ENCODE measurements at places on chromosomes 1 and 21.

GRCh38 chr1:39488793-39489566 is 2.5 kb upstream of the BMP8A start:
- no peak for DNase-seq

DNA sequence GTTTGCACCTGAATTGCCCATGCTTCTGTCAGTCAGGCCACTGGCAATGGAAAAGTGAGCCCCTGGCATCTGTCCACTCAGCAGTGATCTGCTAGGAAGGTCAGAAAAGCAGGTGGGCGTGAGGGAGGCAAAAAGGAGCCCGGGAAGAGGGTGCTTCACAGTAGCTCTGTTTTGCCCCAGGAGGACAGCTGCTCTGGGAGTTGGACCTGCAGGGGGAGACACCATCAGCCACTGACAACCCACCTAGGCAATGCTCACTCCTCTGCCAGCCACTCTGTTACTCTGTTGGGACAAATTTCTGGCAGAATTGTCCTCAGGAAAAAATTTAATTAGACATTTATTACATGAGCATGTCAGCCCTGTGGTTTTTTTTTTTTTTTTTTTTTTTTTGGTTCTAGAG is 146.4 kb downstream of the LRIG2 start:
- DNase-seq, result no peak

GRCh38 chr1:181318022-181318857 is 165.1 kb upstream of the CACNA1E start:
- no peak for DNase-seq

- DNase-seq, result no peak
These were observed 56.2 kb upstream of the EPS8L3 start for GRCh38 chr1:109819906-109820305.

GRCh38 chr1:5513846-5514526 is 478.2 kb downstream of the NPHP4 start:
- peak; percentile 63 for DNase-seq

GRCh38 chr1:60255565-60255964 is 182.0 kb upstream of the C1orf87 start:
- DNase-seq, result no peak

- DNase-seq, result peak; percentile 25
These were observed 67.3 kb upstream of the BCL10 start for GRCh38 chr1:85343612-85344255.

GRCh38 chr1:84434081-84434769 is 35.9 kb downstream of the DNASE2B start:
- DNase-seq, result no peak

GRCh38 chr1:37553598-37553926 is 531 bp downstream of the SNIP1 start:
- no peak for DNase-seq

- no peak for DNase-seq
These were observed 43.9 kb downstream of the TESK2 start for GRCh38 chr1:45446950-45447672.

GRCh38 chr1:92483610-92484471 is 2.9 kb downstream of the GFI1 start:
- no peak for DNase-seq

DNA sequence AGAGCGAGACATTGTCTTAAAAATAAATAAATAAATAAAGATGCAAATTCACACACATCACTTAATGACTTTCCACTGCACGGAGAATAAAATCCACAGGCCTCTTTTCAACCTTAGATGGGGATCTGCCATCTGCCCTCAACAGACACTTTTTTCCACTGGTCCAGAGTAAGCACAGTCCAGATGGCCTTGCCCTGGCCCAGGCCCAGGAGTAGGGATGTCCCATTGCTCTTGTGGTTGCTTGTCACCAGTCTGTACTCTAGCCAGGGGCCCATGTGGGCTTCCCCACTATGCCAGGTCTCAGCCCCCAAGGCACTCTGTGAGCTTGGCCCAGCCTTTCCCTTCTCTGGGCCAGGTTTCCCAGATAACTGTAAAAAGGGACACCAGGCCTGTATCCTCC is 17.4 kb downstream of the PLOD1 start:
- DNase-seq, result no peak

- DNase-seq, result no peak
These were observed 6.3 kb downstream of the APOBEC4 start for GRCh38 chr1:183646776-183647175.

DNA sequence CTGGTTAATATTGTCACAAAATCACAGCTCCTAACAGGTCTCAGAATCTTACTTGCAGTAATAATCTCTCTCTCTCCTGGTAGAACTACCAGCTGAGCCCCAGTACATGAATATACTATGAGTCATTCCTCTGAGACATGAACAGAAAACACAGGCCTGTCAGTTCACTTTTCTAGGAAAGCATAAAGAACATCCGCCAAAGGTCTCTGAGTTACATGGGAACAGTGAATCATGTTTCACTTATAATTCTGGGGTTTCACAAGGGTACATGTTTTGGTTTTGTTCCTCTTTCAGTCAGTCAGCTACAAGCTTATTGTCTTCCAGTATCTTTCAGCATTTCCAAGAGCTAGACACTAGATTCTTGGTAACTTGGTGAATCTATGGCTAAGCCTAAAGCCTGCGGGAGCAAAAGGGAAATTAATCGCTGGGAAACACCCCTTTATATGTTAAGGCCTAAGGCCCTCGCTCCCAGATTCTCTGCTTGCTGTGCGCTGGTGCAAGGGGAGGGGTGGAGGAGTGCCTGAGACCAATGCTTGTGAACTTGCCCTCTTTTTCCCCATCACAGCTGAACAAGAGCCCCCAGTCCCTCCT is 31.7 kb downstream of the IFNGR2 start:
- peak; percentile 48 for DNase-seq

- peak; percentile 13 for DNase-seq
These were observed 70.1 kb downstream of the EPHB2 start for GRCh38 chr1:22780696-22781095.

DNA sequence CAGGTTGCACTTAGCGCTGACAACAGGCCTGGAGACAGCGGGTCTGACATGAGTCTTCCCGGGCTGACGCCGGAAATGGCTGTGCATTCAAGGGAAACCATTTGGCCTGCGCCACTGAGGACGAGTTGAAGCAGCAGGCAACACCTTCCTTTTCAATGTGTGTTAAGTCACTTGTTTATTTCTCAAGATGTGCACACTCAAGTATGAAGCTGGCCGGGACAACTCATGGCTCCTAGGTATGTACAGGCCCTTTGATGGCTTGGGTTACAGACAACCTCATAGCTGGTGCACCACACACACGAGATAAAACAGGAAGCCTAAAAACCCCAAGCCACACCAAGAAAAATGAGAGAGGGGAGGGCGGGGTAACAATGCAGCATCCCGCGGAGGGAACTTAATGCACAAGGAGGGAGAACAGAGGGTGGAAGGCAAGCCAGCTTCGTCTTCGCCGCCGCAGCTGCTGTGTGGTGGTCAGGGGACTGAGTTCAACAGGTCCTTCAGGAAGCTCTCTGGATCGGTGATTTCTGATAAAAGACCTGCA is 118.0 kb upstream of the IFFO2 start:
- DNase-seq, result no peak

DNA sequence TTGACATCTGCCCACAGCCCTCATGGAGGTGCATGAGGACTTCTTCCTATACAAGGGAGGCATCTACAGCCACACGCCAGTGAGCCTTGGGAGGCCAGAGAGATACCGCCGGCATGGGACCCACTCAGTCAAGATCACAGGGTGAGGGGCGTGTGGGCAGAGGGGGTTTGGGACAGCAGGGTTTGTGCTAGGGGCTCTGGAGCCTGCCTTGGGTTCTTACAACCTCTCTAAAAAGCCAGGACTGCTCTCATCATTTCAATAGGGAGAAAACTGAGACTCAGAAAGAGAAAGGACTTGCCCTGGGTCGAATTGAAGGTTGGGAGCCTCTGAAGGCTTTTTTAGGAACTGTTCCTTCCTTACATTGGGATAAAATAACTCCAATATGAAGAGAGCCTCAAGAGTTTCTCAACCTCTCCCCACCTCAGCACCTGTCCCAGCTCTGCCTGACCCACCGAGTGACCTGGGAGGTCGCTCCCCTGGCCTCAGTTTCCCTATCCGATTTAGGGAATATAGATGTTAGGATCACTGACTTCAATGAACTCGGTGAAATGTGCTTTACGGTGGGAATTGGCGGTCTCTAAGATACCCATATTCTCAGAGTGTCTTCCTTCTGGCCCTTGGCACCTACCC is 9.5 kb downstream of the TINAGL1 start:
- DNase-seq, result no peak

- DNase-seq, result no peak
These were observed 394.8 kb downstream of the PRDM2 start for GRCh38 chr1:14094611-14095400.
